ENCODE measurements at places on chromosomes 2 and 18.

DNA sequence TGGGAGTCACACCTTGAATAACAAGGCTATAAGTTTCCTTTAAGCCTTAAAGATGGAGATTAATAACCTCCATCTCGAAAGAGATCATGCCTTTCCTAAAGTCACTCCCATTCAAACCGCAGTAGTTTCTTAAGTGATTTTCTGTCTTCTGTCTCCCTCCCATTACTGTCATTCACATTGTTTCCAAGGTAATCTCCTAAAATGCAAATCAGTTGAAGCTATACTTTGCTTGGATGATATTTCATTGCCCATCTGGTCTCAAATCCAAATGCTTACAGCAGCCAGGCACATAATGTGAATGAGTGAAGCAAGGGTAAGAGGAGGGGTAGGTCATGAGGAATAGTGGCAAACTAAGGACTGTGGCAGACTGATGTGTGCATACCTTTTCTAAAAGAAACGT lies 116.4 kb downstream of the CCDC141 start:
- DNase-seq = no peak

DNA sequence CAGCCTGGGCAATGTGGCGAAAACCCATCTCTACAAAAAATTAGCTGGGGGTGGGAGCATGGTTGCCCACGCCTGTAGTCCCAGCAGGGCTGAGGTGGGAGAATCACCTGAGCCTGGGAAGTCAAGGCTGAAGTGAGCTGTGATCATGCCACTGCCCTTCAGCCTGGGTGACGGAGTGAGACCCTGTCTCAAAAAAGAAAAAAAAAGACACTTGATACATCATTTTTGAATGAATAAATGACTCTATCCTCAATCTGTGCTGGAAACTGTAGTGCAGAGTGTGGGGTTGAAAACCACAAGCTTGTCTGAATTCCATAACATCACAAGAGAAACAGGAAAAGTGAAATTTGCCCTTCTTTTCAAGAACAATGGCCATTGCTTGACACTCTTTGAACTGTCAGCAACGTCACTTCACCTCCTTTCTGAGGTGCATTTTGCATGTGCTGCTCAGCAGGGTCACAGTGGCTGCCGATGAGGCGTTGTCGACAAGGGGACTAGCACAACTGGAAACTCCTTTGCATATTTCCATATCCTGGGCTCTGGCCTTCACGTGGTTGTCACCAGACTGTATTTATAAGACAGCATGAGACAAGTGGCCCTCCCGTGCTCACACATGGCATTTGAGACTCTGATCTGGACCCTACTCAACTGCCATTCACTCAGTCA lies 54.2 kb downstream of the DDX1 start:
- no peak for DNase-seq

- no peak for DNase-seq
These were observed 91.4 kb upstream of the RBMS1 start for GRCh38 chr2:160584972-160585494.

- no peak for DNase-seq
These were observed 20.8 kb upstream of the TNP1 start for GRCh38 chr2:216880509-216881184.

GRCh38 chr2:199784512-199784911 lies 66.5 kb downstream of the FTCDNL1 start:
- DNase-seq = no peak

- no peak for DNase-seq
These were observed 541.8 kb downstream of the NUP35 start for GRCh38 chr2:183666031-183666430.

DNA sequence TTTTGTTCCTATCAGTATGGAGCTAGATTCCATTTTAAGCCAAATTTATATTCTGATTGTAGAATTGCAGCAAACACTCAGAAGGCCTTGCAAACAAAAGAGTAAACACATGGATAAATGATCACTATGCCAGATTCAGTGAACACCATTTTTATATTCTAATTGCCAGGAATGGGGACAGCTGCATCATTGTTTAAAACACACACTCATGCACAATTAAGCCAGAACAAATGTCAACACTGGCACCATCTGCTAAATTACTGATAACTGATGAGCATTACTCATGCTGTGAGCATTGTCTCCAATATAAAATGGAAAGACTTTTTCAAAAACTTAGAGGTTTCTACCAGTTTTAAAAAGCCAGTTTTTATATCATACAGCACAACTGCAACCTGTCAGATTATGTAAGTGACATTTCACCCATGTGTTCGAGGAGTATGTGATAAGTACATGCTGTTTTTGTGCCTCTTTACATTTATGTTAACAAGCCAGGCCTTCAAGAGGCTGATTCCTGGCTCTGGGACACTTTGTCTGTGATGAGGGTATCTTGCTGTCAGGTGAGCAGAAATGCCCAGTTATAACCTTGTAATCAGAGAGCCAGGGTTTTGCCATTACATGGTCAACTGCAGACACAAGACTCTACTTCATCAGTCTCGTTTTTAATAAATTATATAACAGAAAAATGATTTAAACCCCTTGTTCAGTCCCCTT lies 4.4 kb upstream of the ST8SIA5 start:
- no peak for DNase-seq

- no peak for DNase-seq
These were observed 103.5 kb upstream of the NOSTRIN start for GRCh38 chr2:168698969-168699368.

DNA sequence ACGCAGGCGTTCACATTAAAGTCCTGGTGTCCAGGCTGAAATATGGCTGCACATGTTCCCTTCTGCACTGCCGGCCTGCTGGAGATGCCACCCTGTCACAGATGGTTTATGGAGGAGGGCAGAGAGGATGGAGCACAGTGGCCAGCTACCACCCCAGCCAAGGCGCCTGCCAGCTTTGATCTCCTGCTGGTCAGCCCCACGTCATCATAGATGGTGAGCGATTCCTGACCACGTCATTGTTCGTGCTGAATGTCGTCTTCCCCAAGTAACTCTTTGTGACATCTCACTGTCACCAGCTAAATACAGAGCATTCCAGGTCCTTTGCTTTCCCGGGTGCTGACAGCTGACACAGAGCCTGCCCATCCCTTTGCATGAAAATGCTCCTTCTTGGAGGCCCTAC lies 248.3 kb downstream of the TTC32 start:
- no peak for DNase-seq

- DNase-seq = no peak
These were observed 74.1 kb downstream of the PIK3C3 start for GRCh38 chr18:42029092-42029491.

GRCh38 chr18:49651033-49651432 lies 89.2 kb downstream of the LIPG start:
- no peak for DNase-seq

DNA sequence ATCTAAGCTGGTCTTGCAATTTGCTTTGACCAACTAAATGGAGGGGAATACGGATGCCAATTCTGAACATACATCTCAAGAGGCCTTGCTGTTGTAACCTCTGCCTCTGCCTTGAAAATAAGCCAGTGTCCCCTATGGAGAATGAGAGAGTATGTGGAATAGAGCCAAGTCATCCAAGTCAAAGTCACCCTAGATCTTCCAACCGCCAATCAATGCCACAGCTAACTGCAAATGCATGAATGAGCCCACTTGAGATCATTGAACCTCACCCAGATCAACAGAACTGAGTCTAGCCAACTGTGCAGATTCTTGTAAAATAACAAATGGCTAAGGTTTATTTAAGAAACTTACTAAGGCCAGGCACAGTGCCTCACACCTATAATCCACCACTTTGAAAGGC lies 139.8 kb upstream of the TANK start:
- no peak for DNase-seq

GRCh38 chr2:33083699-33084387 lies 137.1 kb downstream of the LTBP1 start:
- no peak for DNase-seq

- no peak for DNase-seq
These were observed 168.7 kb downstream of the NRXN1 start for GRCh38 chr2:50863218-50863617.

GRCh38 chr2:15177103-15177502 lies 384.0 kb downstream of the NBAS start:
- DNase-seq = peak; percentile 46

DNA sequence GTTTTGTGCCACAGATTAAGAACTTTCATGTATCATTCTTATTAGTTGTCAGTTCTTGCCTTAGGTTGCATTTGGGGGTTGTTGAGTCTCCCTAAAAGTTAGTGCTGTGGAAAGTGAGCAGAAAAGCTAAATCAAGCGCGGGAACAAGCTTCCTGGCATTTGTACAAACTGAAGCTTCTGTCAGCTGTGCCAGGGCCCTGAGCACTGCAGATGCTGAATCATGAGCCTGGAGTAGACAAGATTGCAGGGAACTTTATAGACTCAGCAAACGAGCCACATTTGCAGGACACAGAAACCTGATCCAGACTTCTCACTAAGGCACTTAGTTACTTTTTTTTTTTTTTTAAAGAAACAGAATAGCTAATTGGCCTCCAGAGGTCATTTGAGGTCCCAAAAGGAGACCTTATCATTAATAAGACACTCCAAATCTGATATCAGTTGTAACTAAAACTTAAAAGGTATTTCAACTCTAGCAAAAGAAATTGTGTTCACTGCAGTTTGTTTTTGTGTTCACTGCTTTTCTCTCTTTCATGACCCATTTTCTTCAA lies 88.7 kb downstream of the ADAM23 start:
- DNase-seq = no peak

- no peak for DNase-seq
These were observed 142.2 kb downstream of the ESCO1 start for GRCh38 chr18:21458310-21458709.

- DNase-seq = peak; percentile 13
These were observed 95.9 kb upstream of the RMDN2 start for GRCh38 chr2:37829202-37829601.

DNA sequence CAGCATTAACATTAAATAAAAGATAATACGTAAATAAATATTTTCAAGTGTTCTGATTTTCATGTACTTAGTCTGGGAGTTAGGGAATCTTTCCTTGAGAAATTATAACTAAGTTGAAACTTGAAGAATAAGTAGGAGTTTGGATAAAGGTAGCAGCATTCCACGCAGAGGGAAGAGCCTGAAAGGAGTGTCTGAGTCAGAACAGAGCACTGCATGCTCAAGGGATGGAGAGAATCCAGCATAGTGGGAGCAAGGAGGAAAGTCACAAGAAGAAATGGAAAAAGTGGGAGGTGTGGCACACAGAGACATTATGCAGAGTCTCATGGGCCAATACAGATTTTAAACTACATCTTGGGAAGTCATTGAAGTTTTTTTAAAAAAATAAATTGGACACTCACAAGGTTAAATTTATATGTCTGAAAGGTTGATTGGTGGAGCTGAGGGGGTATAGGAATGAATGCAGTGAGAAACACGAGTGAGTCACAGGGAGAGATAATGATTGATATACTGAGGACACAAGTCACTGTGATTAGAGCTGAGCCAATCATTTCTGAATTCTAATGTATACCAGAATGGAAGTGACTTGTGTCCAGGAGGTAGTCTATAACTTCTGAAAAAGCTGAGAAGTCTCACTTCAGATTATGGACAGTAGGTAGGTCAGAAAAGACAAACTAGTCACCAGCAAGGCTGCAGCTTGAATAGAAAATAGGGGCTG lies 66.9 kb downstream of the ICOS start:
- DNase-seq = no peak

- DNase-seq = no peak
These were observed 10.9 kb upstream of the FHL2 start for GRCh38 chr2:105409717-105410116.

DNA sequence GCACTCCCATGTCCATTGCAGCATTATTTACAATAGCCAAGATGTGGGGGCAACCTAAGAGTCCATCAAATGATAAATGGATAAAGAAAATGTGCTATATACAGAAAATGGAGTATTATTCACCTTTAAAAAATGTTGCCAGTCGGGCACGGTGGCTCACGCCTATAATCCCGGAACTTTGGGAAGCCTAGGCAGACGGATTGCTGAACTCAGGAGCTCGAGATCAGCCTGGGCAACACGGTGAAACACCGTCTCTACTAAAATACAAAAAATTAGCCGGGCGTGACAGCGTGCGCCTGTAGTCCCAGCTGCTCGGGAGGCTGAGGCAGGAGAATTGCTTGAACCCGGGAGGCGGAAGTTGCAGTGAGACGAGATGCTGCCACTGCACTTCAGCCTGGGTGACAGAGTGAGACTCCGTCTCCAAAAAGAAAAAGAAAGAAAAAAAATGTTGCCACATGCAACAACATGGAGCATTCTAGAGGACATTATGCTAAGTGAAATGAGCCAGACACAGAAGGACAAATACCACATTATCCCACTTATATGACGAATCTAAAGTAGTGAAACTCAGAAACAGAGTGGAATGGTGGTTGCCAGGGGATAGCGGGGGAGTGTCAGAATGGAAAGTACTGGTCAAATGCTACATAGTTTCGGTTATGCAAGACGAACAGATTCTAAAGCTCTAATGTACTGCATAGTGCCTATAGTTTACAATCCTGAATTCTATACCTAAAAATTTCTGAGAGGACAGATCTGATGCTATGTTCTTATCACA lies 1385.6 kb upstream of the TMEFF2 start:
- DNase-seq = no peak

GRCh38 chr18:37390687-37391086 lies 174.9 kb downstream of the CELF4 start:
- no peak for DNase-seq

DNA sequence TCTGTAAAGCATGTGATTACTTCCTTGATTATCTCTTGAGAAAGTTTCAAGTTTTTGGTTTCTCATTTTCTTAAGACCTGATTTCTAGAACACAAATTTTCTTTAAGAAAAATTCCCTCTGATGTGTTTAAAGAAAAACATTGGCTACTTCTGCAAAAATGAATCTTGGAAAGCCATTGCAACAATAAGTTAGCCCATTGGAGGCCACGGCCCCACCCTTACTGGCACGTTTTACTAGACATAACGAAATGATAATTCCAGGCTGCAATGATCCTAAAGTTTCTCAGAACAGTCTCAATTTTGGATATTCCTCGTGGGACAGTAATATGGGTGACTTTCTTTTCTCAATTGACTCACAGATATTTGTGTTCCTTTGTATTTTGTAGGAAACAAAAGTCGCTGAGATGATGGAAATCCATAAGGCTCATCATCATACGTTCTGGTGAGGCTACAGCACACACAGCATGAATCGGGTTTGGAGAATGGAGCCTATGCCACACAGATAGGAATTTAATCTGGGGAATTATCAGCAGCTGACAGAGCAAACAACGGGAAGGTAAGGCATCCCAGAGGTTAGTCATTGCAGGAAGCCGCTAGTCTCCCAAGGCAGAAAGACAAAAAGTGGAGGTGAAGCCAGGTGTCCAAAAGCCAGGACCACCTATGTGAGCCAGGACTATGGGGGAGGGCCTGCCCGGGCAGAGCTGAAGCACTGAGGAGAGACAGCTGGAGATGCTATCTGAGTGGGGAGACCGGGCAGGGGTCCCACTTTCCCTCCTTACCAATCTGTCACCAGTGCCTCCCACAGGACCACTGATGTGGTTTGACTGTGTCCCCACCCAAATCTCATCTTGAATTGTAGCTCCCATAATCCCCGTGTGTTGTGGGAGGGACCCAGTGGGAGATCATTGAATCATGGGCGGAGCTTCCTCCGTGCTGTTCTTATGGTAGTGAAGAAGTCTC lies 35.9 kb downstream of the SOWAHC start:
- no peak for DNase-seq

GRCh38 chr2:200845669-200846325 lies 18.7 kb downstream of the CLK1 start:
- no peak for DNase-seq

- DNase-seq = no peak
These were observed 155.7 kb downstream of the HDAC4 start for GRCh38 chr2:239245107-239245506.

Data from CD4-positive, alpha-beta T cell treated with Interleukin-1 beta for 1 hour (primary cell).